ENCODE measurements at places on chromosomes 3 and 15.

DNA sequence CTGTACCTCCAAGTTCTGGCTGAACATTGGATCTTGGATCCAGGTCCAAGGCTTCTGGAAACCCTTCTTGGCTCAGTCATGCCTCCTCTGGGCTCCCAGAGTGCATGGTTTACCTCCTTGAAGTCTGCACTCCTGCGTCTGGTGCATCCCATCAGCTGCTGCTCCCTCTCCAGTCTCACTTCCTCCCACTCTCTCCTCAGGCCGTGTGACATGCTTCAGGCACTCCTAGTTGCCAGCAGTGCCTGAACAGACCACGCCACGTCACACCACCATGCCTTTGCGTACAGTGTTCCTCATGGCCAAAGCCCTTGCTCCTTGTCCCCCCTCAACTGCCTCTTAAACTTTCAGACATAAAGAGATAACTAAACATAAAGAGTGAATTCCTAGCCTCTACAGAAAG lies 5.7 kb downstream of the GPR27 start:
- DNase-seq = no peak
- peaks cover 1% of the 10 kb centered on the region for H3K4me1 ChIP-seq
- H3K36me3 ChIP-seq = no peaks in the 10 kb centered on the region
- H3K27ac ChIP-seq = no peak overlapping the region

DNA sequence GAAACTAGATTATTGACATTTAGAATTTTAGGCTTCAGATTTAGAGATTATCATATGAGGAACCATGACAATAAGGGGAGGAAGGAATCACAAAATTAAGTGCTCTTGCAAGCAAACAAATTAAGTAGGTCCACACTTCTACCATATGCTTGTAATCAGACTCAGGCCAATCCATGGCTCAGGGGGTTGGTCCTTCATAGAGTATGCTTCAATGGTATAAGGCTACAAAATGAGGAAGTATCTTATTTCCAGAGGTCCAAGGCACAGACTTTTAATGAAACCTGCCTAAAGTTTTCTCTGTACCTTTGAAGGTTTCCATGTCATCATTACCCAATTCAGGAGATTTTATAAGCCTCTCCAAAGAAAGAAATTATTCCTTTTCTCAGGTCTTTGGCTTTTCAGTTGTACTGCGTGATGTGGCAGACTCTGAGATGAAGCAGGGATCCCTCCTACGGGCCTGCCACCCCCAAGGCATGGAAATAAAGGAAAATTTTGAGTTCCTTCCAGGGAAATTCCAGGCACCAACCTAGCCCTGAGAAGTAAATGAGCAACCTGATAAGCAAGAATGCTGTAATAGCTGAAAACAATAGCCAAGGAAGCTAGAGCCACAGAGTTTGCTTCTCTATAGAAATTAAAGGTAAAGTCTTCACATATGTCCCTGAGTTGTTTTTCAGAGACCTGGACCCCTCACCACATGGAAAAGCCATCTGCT lies 36.3 kb downstream of the SERPINI2 start:
- no peak overlapping the region for H3K4me3 ChIP-seq
- H3K4me1 ChIP-seq = no peaks in the 10 kb centered on the region
- H3K27ac ChIP-seq = no peak overlapping the region
- H3K27me3 ChIP-seq = no peaks in the 10 kb centered on the region
- no peak for DNase-seq
- H3K36me3 ChIP-seq = no peaks in the 10 kb centered on the region

GRCh38 chr15:35912196-35912595 lies 366.2 kb upstream of the DPH6 start:
- no peaks in the 10 kb centered on the region for H3K4me1 ChIP-seq
- no peaks in the 10 kb centered on the region for H3K36me3 ChIP-seq
- H3K27me3 ChIP-seq = no peaks in the 10 kb centered on the region
- H3K4me3 ChIP-seq = no peak overlapping the region
- DNase-seq = no peak

- H3K4me3 ChIP-seq = no peak overlapping the region
- H3K27me3 ChIP-seq = no peaks in the 10 kb centered on the region
- H3K36me3 ChIP-seq = peaks cover 3% of the 10 kb centered on the region
- no peak for DNase-seq
These were observed 21.4 kb downstream of the CCDC191 start for GRCh38 chr3:114034787-114035545.

GRCh38 chr3:62370858-62371719 lies 2.3 kb downstream of the FEZF2 start:
- peak overlapping the region; percentile 63 for H3K27ac ChIP-seq
- H3K4me1 ChIP-seq = peaks cover 10% of the 10 kb centered on the region
- H3K4me3 ChIP-seq = peak overlapping the region; percentile 31

GRCh38 chr15:34890424-34890823 lies 79.1 kb downstream of the AQR start:
- no peak overlapping the region for H3K4me3 ChIP-seq
- no peaks in the 10 kb centered on the region for H3K27me3 ChIP-seq
- no peak for DNase-seq
- no peak overlapping the region for H3K27ac ChIP-seq

DNA sequence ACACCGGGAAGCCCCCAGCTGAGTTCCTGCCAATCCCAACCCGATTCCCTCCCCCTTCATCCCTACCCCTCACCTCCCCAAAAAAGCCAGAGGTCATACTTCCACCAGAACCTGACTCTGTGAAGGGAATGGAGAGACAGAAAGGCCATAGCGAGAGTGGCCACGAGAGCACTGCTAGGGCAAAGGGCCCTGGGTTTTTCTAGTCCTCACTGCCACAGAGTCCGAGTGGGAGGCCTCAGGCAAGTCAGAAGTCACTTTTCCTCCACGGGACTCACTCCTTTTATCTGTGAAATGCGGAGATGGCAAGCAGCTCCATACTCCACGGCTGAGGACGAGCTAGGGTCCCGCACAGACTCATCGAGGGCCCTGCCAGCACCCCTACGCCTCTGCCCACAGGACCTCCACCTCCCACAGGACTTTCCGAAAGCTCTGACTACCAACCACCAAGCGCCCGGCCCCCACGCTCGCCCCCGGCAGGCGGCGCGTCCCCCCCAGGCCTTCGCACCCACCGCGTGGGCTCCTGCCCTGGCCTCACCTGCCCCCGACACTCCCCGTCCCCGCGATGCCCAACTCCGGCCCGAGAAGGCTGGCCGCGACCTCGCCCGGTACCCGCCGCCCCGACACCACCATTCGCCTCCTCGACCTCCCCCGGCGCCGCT lies 792 bp downstream of the ATP13A3 start:
- H3K36me3 ChIP-seq = peaks cover 20% of the 10 kb centered on the region
- H3K4me3 ChIP-seq = peak overlapping the region; percentile 92
- H3K27me3 ChIP-seq = no peaks in the 10 kb centered on the region

DNA sequence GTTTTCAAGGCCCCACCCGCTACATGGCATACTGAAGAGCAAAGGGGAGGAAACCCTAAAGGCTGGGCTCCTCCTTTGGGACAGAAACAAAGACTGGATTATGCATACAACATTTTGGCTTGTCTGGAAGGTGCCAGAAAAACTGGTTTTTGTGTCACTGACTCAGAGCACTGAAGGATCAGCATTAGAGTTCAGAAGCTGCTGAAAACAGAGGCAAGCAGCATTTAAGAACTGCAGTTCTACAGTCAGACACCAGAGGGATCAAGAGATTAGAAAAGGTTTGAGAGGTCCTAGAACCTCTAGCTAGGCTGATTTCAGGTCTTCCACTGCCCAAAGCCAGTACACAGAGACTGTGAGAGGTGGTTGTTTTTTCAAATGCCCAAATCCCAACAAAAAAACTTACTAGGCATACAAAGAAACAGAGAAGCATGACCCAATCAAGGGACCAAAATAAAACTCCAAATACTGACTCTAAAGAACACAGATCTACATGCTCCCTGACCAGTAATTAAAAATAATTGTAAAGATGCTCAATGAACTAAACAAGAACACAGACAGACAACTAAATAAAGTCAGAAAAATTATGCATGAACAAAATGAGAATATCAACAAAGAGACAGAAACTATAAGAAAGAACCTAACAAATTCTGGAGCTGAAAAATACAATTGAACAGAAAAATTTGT lies 91.2 kb downstream of the SENP2 start:
- H3K27me3 ChIP-seq = peaks cover 43% of the 10 kb centered on the region
- no peaks in the 10 kb centered on the region for H3K4me1 ChIP-seq
- H3K36me3 ChIP-seq = no peaks in the 10 kb centered on the region

DNA sequence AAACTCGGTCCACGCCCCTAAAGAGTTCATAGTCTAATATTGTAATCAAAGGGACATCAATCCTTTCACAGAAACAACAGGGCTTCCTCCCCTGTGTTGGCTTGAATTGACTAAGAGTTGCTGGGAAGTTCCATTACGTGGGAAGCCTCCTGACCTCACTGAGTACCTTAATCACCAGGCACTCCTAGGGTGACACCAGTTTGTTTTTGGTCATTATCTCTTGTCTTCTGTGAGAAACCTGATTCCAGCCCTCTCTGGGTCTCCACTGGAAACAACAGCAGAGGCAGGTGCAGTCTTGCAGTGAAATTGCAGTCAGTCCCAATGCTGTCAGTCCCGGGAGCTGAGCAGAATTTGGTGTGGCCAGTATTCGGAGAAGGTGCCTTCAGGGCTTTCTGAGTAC lies 55.4 kb downstream of the BOC start:
- no peak overlapping the region for H3K27ac ChIP-seq
- no peaks in the 10 kb centered on the region for H3K36me3 ChIP-seq
- H3K4me1 ChIP-seq = no peaks in the 10 kb centered on the region
- H3K27me3 ChIP-seq = peaks cover 23% of the 10 kb centered on the region
- DNase-seq = no peak

DNA sequence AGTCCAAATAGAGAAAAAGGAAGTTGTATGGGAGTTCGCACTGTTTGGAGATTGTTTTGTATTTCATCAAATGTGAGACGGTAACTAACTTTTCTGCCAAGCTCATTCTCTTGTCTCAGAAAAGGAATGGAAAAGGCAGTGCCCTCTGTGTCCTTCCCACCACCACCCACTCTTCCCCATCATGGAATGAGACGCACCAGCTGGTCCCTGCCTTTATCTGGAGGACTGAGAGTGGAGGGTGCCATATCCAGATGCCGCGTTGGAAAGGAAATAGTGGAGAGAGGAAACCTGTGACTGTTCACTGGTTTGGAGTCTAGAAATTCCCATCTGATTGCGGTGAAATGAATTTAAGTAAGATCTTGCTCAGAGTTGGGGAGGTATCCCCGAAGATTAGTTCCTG lies 3.7 kb upstream of the CCK start:
- no peak overlapping the region for H3K4me3 ChIP-seq
- H3K27me3 ChIP-seq = peaks cover 48% of the 10 kb centered on the region

DNA sequence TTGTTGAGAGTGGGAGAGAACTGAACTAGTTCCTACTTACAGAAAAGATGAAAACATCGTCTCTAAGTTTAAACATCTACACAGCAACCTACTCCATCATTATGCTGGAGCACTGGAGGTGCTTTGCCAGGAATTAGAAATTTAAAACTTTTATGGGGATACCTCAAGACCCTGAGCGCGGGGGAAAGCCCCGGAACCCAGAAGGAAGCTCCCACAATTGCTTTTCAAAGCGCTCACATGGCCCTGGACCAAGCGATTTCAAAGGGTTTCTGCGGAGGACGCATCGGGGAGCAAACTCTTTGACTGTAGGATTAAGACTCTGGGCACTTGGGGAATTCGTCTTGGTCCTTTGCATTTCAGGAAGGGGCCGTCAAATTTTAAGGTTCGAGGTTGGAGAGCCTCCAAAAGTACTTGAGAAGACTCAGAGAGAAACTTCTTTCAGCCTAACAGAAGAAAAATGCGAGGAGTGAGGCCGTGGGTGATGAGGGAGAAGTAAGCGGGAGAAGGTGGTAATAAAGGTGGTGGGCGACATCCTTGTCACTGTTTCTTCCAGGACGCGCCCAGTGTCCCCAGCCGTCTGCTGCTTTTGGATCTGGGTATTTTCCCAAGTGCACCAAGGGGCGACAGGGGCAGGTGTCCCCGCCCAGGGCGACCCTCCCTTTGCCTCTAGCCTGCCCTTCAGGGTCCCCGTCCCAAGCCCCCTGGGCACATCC lies 591 bp downstream of the PROK2 start:
- peak overlapping the region; percentile 71 for H3K4me3 ChIP-seq
- H3K36me3 ChIP-seq = no peaks in the 10 kb centered on the region
- DNase-seq = no peak
- peaks cover 67% of the 10 kb centered on the region for H3K27me3 ChIP-seq
